ENCODE measurements at places on chromosomes 2 and 18.

- DNase-seq, result no peak
These were observed 896.3 kb downstream of the TSN start for GRCh38 chr2:122651780-122652179.

DNA sequence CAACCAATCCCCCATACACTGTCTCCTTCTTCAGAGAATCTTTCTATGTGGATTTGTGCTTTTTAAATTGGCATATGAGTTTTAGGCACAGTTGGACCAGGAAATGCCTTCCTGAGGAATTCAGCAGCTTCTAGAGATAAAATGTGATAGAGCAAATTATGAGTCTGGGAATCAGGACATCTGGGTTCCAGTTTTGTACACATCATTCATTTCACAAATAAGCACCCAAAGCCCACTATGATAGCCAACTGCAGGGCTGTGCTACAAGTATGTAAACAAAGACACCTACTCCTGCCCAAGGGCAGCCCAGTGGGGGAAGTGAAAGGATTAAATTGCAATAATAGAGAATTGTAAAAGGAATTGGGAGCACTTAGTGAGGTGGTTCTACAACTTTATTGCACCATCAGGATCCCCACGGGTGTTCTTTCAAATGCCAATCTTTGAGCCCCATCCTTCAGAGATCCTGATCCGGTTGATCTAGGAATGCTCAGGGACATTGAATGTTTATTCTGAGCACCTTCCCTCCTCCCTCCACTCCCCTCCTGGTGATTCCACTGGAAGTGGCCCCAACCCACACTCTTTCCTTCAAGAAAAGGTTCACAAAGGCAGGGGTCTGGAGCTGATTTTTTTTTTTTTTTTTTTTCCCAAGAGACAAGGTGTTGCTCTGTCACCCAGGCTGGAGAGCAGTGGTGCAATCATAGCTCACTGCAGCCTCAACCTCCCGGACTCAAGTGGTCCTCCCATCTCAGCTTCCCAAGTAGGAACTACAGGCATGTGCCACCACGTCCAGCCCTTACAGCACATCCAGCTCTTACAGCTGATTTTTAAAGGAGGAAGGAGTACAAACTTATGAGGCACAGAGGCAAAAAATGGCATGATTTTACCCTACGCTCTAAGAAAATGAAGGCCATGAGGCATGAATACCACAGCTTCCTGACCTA, 11.1 kb upstream of the KCMF1 start:
- DNase-seq, result peak; percentile 53

DNA sequence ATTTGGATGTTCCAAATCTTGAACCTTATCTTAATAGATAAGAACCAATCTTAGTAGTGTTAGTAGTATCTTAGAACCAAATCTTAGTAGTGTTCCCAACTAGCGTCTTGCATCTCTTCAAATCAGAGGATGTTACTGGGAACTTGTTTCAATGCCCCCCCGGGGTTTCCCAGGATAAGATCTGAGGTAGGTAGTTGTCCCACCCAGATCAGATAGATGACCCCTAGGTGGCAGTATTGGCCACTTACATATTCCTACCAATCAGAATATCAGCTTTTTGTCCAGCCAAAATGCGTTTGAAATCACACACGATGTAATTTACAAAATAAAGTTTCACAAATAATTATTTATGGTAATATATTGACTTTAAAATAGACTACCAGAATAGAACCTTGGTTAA, 314.8 kb downstream of the MBD2 start:
- no peak for DNase-seq

DNA sequence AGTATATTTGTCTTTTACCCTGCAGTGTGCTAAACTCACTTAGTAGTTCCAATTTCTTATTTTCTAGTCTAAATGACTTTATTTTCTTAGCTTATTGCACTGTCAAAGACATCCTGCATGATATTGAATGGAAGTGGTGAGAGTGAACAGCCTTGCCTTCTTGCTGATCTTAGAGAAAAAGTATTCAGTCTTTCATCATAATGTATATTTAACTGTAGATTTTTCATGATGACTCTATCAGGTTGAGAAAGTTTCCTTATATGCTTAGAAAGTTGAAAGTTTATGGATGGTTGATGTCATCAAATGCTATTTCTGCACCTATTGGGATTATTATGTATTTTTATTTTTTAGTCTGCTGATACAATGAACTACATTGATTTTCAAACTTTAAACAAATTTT, 21.3 kb upstream of the COL3A1 start:
- DNase-seq, result no peak

- no peak for DNase-seq
These were observed 28.8 kb downstream of the SP140 start for GRCh38 chr2:230254152-230254881.

GRCh38 chr18:44265437-44265836, 415.3 kb upstream of the SETBP1 start:
- DNase-seq, result no peak

DNA sequence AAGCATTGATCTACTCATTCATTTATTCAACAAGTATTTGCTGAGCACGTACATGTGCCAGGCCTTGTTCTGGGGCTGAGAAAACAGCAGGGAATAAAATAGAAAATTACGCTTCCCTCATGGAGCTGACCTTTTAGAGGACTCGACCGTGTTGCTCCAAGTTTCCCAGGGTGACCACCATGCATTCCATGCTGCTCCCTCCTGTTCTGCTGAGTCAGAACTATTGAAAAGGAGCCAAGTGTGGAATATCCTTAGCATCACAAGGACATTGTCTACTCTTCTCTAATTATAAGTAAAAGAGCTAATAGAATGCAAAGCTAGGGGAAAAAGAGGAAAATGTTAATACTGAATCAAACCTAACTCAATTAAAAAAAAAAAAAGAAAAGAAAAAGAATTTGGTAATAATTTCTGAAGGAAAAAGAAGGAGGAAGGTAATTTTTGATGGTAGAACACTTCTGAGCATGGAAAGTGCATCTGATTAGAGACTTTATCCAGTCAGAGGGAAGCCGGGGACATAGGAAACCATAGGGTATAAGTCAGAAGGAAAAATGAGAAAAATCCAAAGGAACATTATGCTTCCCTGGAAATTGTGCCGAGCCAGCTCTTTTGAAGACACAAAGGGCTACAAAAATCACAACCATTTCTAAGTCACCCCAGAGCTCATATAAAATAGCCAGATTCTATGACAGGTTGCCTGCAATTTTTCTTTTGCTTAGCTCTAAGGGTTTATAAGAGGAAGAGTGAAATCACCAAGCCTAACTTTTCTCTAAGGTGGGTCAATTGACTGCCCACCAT, 339.4 kb downstream of the RND3 start:
- DNase-seq, result no peak

DNA sequence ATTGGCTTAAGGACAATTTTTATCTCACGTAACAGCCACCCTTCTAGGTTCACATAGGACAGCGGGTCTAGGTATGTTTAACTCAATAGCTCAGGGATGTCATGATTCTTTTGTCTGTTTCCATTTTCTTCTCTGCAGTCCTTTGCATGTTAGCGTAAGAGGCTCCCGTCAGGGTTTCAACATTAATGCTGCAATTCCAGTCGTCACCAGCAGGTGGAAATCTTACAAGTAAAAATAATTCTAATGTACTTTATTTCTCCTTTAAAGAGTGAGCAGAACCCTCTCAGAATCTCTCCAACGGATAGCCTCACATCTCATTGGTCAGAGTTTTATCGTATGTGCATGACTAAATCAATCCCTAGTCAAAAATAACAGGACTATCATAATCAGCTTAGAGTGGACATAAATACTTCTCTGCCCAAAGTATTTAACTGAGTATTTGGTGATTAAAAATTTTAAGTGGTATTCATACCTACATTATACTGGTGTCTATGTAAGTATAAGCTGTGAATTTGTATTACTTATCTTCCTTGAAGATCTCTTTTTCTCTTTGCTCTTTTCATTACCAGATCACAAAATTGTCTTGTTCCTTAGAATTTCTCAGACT, 487.2 kb upstream of the GCFC2 start:
- DNase-seq, result peak; percentile 37

- DNase-seq, result no peak
These were observed 19.4 kb upstream of the MBP start for GRCh38 chr18:77151772-77152520.
